ENCODE measurements at places on chromosomes 3 and 15.
A peak's percentile ranks its signal among the peaks of the same experiment; 100 is the strongest.

GRCh38 chr3:45647148-45647619 lies 42.0 kb upstream of the SACM1L start:
- peak; percentile 46 for DNase-seq

DNA sequence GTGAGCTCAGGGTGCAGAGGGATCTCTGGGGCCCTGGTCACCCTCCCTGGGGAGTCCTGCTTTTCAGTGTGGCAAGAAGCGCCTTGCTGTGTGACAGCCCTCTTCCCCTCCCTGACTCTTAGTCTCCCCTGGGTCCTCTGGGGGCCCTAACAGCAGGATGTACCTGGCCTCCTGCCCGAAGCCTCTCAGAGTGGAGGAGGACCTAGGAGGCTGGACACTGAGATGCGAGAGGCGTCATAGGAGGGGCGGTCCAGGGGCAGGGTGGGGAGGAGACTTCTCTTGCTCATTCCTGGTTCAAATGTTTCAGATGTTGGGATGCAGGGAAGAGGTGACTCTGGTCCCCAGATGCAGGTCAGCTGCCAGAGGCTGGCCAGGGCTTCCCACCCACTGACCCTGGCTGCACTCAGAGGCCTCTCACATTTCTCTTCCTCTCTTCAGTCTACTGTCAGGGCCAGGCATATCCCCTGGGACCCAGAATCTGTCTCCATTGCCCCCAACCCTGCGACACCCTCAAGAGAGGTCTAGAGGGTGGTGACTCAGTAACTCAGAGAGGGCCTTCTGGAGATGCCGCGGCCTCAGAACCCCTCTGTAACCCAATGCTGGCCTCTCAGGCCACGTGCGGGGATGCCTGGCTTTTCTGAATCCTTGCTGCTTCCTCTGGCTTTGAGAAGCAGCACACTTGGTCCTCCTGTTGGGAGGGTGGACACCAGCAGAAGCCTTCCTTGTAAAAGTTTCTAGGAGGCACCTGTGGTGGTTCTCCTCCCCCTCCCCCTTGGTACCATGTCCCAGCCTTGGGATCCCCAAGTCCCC lies 25.9 kb downstream of the SNX33 start:
- DNase-seq, result peak; percentile 89

DNA sequence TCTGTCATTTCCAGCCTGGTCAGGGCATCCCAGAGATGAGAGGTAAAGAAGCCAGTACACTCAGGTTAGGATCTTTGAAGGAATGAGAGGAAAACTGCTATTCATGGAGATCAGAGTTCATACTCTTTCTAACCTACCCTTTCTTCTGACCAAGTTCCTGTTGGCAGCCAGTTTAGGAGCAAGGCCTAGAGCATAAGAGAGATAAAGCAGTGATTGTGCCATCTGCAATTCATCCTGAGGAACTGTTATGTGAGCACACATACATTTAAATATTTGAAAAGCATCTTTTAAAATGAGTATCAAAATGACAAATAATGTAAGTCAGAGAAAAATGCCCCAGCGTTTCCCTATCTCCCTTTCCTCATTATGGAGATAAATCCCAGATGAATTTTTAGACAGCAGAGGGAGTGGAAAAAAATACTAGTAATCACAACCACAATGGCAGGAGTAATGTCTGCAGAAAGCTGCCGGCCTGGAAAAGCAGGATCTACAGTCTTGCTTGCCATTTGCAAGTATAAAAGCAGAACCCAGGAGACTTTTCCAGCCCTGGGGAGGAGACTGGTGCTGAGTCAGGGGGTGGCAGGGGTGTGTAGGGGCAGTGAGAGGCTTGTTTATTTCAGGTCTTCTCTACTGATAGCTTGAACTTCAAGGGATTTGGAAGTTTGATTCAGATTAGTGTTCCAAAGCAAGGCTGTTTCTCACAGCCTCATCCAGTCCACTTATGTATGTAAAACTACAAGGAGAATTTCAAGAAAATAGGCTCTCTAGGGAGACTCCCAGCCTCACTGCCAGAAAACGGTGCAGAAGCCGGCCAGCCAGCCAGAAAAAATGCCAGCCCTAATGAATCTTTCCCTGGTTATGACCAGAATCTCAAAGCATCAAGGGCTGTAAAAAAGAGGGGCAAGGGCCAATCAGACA lies 1052.4 kb downstream of the TUSC7 start:
- no peak for DNase-seq

DNA sequence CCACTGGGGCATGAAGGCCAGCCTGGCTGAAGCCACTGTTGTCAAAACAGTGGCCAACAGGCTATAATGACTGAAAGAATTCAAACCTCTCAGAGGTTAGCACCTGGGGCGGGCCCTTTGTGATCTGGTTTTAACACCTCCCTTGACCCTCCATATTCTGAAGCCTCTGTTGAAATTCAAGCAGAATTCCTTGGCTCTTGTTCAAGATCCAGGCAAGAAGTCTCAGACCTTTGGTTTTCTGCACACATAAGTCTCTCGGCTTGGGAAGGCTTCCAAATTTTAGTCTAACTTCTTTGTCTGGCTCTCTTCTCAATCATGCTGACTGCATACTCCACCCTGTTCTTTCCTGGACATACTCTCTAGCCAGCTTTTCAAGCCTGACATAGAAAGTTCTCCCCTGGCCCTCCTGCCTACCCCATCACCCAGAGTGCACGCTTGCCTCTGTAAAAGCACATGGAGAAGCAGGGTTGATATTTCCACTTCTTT lies 144.5 kb downstream of the PDZRN3 start:
- DNase-seq, result no peak

Measured in Right ventricle myocardium superior (tissue), 1 donor.